Suprapubic skin (tissue), 4 donors: ENCODE measurements at places on chromosomes 2 and 18. TPM values are rescaled to one million over a fixed set of nuclear protein-coding genes. Genes with fewer than 3 reads are reported as not detected.

DNA sequence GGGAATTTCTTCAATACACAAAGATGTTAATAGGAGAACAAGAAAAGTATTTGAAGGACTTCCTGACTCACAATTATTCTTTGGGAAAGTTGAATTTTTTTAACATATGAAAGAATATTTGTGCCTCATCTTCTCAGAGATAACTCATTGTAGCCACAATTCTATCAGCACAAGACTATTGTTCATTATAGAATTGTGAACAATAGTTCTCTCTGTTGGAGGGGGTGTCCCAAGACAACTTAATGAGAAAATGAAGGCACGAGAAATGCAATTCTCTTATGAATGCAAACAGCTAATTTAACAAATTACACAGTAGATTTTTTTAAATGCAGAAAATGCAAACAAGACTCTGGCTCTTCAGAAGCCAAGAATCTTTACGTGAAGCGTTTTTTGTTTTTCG lies 157.0 kb downstream of the BARD1 start:
- DNase-seq: no peak

GRCh38 chr2:237600205-237600846 lies 9.8 kb upstream of the RAB17 start:
- no peak for DNase-seq

GRCh38 chr2:124314084-124314483 lies 289.0 kb downstream of the CNTNAP5 start:
- DNase-seq: no peak

- no peak for DNase-seq
These were observed 40.2 kb upstream of the LAMA1 start for GRCh38 chr18:7157760-7158159.

Gene DNAH7
- total RNA-seq: 0.24 TPM
